ENCODE measurements at places on chromosomes 11 and 22.

GRCh38 chr11:12528487-12528886 lies 145.7 kb upstream of the TEAD1 start:
- no peak for DNase-seq

DNA sequence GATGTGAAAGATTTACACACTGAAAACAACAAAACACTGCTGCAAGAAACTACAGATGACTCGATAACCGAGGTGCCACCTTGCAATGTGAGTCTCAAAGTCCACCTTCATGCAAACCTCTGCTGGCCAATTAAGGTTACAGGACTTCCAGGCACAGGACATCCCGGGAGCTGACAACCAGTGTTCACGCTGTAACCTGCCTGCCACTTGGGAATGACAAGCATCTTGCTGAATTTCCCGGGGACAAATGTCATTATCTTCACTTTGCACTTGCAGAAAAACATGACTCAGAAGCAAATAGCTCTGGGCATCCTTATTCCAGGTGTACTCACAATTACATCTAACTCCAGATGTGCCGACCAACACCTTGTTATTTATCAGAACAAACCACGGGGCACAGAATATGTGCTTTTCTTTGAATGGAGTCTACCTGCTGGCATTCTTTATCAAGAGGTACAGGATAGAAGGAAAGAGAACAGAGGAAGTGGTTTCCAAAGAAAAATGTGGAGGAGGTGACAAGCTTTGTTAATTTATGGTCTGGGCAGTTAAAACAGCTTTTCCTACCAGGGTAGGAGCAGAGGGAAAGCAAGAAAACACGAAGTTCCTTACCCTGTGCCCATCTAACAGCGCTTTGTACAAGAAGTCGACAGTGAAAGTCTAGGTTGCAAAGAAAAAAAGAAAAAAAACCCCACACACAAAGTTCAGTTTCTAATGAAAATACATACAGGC lies 72.3 kb downstream of the SHANK2 start:
- no peak for DNase-seq

- no peak for DNase-seq
These were observed 1.9 kb upstream of the CYB5R3 start for GRCh38 chr22:42651134-42651533.

DNA sequence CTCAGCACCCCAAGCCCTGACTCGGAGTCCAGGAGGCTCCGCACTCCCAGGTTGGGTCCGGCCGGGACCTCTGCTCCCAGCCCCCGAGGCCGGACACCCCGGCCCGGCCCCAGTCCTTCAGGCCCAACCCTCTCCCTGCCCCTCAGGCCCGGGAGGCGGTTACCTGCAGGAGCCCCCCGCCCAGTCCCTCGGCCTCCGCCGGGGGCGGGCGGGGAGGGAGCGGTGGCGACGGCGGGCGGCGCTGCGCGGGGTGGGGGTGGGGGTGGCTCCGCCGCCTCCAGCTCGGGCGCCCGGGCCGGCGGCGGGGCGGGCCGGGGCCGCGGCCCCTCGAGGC lies 310 bp downstream of the TCF20 start:
- DNase-seq: peak; percentile 13

DNA sequence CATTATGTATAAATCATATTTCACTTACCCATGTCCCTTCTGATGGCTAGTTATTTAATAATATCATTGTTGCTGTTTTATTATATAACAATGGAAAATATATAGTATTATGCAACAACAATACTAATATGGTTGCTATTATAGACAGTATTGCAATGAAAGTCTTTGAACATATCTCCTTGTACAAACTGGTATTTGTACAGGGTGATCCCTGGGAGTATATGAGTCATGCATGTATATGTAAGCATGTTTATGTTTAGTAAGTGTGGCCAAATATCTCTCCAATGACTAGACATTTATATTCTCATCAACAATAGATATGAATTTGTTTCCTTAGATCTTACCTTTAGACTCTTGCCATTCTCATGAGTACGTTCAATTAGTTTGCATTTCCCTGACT lies 55.9 kb downstream of the KCNC1 start:
- no peak for DNase-seq

- DNase-seq: no peak
These were observed 117.4 kb upstream of the NECTIN1 start for GRCh38 chr11:119846374-119846773.

DNA sequence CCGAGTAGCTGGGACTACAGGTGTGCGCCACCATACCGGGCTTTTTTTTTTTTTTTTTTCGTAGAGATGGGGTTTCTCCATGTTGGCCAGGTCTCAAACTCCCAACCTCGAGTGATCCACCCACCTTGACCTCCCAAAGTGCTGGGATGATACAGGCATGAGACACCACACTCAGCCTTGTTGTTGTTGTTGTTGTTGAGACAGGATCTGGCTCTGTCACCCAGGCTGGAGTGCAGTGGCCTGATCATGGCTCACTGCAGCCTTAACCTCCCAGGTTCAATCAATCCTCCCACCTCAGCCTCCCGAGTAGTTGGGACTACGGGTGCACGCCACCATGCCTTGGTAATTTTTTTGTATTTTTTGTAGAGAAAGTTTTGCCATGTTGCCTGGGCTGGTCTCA lies 23.4 kb upstream of the CLDN5 start:
- DNase-seq: no peak

- no peak for DNase-seq
These were observed 71.5 kb downstream of the FCHSD2 start for GRCh38 chr11:73070653-73071052.

All from stimulated activated CD4-positive, alpha-beta T cell treated with anti-CD3 and anti-CD28 coated beads, Interleukin-1b, Interleukin-23, amount 100 ng/mL, for 1 hour (primary cell).